HTR-8/SVneo (cell line): ENCODE measurements at places on chromosomes 3 and 15.
A peak's percentile ranks its signal among the peaks of the same experiment; 100 is the strongest.

DNA sequence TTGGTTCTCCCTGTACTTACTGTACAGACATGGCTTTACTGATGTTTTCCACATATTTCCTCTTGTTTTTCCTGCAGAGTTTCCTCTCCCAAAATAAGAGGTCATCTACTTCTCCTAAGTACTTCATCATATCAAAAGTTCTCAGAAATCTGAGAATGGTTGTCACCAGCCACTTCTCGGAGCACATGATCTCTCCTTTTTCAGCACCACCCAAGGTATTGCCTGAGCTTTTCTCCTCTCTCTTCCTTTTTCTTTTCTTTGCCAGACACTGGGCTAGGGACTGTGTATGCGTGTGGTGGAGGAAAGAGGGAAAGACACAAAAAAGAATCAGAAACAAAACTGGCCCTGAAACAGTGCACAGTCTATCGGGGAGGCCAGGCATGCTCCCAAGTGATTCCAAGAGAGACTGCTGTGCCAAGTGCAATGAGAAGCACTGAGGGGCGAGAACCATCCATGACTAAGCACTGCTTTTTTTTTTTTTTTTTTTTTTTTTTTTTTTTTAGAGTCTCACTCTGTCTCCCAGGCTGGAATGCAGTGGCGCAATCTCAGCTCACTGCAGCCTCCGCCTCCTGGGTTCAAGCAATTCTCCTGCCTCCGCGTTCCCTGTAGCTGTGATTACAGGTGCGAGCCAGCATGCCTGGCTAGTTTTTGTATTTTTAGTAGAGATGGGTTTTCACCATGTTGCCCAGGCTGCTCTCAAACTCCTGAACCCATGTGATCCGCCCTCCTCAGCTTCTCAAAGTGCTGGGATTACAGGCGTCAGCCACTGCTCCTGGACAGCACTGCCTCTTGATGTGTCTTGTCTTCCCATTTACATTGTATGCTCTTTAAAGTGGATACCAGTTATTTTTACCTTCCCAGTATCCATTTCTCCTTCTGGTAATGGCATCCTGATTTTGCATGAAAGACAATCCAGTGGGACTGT, 194.0 kb upstream of the FEZF2 start:
- peak; percentile 45 for DNase-seq

- no peak for DNase-seq
Measured at GRCh38 chr3:84679211-84679610, 279.6 kb upstream of the CADM2 start.

DNA sequence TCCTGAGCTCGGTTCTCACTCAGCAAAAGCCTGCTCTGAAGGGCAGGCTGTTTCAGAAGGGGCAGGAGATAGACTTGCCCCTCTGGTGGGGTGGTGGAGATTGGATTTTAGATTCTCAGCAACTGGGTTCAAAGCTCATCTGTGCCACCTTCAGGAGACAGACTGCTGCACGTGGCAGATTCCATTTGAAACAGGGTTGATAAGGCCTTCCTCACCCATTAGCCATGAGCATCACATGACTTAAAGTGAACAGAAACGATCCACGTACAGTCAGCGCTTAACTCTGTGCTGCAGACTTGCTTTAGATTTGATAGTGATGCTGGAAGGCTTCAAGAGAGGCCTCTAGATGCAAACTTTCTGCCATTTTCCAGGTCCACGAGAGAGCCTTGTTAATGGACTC, 35.0 kb upstream of the MGLL start:
- DNase-seq, result peak; percentile 23

- DNase-seq, result no peak
Measured at GRCh38 chr3:22349215-22349851, 598.3 kb upstream of the ZNF385D start.

DNA sequence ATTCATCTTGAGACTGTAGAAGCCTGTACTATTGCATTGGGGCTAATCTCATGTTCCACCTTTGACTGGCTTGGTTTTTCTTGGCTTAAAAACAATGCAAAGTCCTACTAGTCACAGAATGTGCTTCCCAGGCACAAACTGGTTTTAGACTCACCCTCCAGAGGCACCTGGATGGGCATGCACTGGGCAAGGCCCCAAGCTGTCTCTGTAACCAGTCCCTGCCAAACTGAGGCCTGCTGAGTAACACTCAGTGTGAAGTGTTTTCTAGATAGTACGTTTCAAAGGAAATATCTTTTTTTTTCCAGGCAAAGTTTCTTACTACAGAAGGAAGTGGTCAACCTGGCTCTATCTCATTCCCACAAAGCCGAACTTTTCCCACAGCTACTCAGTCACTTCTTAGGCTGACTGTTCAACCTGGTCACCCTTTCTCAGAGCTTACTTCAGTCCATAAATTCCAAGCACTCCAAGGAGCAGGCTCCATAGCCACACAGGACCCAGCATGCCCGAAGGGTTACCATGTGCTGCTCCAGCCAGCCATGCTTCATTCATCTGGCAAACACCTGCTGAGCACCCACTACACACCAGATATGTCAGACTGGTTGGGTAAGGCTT, 57.4 kb downstream of the NPTN start:
- DNase-seq, result no peak

DNA sequence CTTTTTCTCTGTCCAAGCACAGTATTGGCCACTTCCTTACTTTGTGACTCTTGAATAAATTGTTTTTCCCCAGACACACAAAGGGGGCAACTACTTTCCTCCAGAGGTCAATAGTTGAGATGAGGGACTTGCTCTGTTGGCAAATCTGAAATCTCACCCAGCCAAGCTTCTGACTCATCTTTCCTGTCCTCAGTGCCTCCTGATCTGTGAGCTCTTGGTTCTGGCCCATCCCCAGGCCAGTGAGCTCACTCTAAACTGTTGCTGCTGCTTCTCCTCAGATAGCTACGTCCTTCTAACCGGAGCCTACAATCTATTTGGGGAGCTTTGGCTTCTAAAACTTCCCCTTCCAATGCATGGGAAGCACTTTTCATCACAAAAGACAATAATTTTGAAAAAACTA, 50.0 kb upstream of the NMD3 start:
- DNase-seq, result peak; percentile 15

DNA sequence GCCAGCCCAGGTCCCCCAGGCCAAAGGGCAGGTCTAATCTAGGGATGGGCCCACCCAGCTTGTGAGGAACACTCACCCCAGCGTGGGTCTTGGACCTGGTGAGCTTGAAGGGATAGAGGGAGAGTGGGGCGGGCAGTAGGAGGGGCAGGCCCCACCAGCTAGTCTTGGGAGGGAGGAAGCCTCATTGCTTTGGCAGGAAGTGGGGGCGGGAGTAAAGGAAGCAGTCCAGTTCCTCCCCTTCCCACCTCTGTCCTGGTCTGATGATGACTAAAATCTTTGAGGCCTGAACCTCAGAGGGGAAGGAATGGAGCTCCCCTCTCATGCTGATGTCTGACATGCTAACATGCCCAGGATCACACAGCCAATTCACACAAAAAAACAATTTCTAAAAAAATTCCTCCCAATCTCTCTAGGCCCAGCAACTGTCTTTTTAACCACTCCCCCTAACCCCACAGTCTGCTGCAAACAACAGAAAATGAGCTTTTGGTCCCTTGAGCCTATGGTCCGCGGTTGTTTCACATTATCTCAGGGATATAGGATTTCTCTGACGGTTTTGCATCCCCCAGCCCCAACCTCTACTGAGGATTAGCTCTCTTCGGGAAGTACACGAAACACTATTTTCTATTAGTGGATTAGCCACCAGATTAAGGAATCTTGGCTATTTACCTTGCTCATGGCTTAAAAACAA, 30.7 kb upstream of the DUSP7 start:
- DNase-seq, result no peak

DNA sequence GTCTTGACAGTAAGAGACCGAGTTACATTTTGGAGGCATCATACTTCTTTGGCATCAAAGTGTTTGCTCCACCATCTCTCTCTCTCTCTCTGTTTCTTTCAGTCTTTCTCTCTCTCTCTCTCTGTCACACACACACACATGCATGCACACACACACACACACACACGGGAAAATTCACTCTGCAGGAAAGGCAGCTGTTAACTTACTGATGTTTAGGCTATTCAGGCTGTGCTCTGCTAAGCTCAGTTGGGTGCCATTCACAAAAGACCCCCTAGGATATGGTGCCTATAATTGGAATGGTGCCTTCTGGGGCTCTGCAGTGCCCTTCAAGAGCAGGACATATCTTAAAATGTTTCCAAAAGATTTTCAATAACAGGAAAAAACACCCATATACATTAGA, 78.2 kb downstream of the KCNH8 start:
- no peak for DNase-seq

DNA sequence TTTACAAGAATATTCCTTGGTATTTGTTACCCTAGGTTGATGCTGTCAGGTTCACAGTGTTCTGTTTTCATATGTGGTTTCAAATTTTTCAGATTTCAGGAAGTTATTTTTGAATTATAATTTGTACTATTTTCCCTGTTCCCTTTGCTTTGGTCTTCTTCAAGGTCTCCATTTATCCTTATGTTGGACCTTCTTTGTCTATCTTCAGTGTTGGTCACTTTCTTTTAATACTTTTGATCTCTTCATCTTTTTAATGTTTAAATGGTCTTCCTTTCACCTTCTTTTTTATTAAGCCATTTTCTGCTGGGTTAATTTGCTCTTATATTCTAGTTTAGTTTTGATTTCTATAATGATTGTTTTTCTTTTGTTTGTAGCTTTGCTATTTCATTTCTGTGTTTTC, 61.3 kb downstream of the KLHL25 start:
- DNase-seq, result no peak

DNA sequence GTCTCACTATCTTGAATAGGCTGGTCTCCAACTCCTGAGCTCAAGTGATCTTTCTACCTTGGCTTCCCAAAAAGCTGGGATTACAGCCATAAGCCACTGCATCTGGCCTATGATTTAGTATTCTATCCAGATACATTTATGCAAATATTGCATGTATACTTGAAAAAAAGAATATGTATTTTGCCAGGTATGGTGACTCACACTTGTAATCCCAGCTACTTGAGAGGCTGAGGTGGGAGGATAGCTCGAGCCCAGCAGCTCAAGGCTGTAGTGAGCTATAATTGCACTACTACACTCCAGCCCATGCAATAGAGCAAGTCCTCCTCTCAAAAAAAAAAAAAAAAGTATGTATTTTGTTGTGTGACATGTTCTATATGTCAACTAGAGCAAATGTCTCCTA, 54.4 kb downstream of the SLC15A2 start:
- DNase-seq, result no peak

DNA sequence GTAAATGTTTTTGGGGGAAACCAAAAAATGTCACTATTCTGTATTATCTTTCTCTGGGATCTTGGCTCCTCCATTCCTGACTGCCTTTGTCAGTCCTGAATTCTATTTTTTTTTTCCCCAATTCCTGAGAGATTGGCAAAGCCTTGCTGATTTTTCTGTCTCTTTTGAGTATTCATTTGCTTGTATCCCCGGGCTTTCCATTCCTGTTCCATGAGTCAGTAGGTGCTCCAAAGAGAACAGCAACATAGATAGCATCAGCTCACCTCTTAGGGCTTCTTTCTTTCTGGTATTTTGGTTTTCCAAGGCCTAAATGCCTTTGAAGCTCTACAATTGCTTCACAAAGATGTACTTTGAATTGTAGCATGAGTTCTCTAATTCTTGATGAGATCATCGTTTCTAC, 271.7 kb upstream of the LRRC3B start:
- no peak for DNase-seq

GRCh38 chr3:126098391-126098858, 14.5 kb upstream of the SLC41A3 start:
- DNase-seq, result no peak

GRCh38 chr3:146715170-146715569, 110.0 kb upstream of the PLSCR5 start:
- no peak for DNase-seq
